Urinary bladder (tissue), 4 donors: ENCODE measurements at places on chromosomes 16 and 17. TPM values are rescaled to one million over a fixed set of nuclear protein-coding genes. Genes with fewer than 3 reads are reported as not detected.

Gene PKMYT1
- 1.1 TPM for polyA plus RNA-seq

Gene GCGR
- 0.16 TPM for polyA plus RNA-seq

Gene SLC25A10
- polyA plus RNA-seq = 12.6 TPM

Gene SYT17
- polyA plus RNA-seq = 1.8 TPM

Gene CD300E
- 2.1 TPM for polyA plus RNA-seq

Gene CHST6
- 0.15 TPM for polyA plus RNA-seq

Gene DNAI2
- polyA plus RNA-seq = 0.05 TPM

Gene HBA1
- 9.7 TPM for polyA plus RNA-seq

Gene HOXB6
- polyA plus RNA-seq = 4.0 TPM

Gene CCDC200
- not detected for polyA plus RNA-seq

Gene HIRIP3
- 27.2 TPM for polyA plus RNA-seq
